NCI-H1417 (cell line): ENCODE measurements at places on chromosomes 1 and 21.
A peak's percentile ranks its signal among the peaks of the same experiment; 100 is the strongest.

DNA sequence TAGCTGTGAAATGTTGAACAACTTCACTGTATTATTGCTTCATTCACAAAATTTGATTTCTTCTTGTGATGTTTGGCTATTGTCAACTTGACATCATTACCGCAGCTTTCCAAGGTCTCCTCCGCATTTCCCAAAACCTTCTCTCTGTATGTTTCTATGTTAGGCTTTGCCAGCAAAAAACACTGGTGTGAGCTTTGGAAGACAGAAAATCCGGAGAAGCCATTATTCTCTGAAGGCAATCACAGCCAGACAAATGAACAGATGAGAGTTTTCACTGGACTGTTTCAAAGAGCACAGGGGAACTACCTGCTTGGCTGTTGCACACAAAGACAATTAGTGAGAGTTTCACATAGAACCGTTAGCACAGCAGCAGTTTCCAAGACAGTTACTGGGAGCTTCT lies 609.6 kb downstream of the BRINP3 start:
- no peak for DNase-seq

DNA sequence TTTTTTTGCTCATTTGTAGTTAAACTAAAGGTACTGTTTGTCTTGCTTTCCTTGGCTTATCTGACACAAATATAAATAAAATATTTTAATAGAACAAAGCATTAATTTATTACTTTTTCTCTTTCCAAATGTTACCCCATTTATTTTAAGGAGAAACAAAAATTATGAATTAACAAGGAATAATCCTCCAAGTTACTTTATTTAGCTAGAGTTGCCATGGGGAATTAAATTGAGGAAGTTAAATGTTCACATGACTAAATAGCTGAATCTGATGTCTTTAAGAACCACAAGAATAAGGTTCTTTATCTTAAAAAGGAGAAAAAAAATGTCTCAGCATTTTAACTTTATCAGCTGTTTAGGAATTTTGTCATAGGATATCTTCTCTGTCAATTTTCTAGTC lies 12.3 kb downstream of the ATG4C start:
- DNase-seq: no peak

DNA sequence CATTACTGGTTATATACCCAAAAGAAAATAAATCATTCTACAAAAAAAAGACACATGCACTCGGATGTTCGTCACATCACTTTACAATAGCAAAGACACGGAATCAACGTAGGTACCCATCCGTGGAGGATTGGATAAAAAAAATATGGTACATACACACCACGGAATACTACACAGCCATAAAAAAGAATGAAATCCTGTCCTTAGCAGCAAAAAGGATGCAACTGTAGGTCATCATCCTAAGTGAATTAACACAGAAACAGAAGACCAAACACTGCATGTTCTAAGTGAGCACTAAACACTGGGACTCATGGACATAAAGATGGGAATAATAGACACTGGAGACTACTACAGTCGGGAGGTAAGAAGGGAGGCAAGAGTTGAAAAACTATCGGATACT lies 148.6 kb downstream of the CHD1L start:
- no peak for DNase-seq

DNA sequence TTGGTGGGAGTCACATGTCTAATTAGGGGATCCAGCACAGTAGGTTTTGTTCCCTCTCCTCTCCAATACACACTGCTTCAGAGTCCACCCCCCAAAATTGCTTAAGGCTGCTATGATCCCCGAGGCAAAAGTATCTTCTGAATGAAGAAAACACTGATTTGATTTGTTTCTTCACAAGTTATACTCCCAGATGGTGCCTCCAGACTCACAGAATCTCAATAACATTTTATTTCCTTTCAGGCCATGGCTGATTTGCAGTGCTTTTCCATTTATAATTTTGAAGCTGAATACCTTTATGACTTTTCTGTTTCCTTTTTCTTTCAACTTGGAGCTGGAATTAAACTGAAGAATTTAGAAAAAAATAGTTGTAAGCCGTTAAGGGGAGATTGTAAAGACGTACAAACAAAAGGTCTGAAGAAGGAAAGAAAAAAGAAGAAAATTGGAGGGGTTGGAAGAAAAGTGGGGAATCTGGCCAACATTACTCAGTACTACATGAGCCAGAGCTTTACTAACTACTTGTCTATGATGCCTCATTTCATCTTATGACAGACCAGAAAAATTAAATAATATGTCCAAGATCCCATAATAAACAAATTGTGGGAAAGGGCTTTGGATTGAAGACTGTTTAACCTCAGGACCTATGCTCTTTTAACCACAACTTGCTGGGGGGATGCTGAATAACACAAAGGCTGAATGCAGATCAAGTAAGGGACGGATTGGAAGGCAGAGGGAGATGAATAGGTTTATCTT lies 75.9 kb downstream of the NUF2 start:
- no peak for DNase-seq

DNA sequence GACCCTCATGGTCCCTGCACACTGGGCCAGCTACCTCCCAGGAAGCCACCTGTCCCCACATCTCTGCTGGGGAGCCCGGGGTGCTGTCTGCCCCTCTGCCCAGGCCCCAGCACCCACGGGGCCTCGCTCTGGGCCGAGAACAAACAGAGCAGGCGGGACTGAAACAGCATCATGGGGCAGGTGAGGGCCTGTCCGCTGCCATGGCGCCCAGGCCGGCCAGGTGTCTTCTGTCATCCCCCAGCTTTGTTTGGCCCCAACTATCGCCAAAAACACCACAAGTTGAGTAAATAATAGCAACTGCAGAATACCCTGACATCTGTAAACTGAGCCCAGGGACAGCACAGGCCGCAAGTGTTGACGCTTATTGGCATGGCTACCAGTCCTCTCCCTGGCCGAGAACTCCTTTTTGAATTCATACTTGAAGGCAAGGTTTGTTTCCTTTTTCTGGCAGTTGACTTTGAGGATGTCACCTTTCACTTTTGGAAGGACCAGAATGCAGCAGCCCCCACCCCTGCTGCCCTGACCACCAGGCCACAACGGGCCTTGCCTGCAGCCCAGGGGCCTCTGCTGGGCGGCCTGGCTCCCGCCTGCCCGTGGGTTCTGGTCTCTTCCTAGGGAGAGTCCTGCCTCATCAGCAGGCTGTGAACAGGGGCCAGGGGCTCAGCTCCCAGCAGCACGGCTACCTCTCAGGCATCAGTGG lies 152.7 kb downstream of the CASZ1 start:
- peak; percentile 61 for DNase-seq

DNA sequence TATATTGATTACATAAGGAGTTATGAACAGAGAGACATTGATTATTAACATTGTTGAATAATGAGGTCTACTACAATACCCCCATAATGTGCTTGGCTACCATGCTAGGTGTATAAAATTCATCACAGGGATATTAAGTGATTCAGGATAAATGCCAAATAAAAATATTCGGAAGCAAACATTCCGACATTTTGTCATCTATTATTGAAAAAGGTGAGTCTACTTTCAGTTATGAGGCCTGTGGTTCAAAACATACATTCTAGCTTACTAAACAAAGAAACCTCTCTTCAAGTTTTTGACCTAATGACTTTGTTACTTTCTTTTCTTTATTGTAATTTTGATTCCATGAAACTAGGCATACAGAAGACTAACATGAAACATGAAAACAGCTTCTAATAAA lies 190.3 kb upstream of the GREM2 start:
- DNase-seq: no peak
